ENCODE measurements at places on chromosomes 11 and 22. TPM values are rescaled to one million over a fixed set of nuclear protein-coding genes. Genes with fewer than 3 reads are reported as not detected.
A peak's percentile ranks its signal among the peaks of the same experiment; 100 is the strongest.

GRCh38 chr22:45585437-45585755 is 82.7 kb downstream of the FBLN1 start:
- no peak for DNase-seq

DNA sequence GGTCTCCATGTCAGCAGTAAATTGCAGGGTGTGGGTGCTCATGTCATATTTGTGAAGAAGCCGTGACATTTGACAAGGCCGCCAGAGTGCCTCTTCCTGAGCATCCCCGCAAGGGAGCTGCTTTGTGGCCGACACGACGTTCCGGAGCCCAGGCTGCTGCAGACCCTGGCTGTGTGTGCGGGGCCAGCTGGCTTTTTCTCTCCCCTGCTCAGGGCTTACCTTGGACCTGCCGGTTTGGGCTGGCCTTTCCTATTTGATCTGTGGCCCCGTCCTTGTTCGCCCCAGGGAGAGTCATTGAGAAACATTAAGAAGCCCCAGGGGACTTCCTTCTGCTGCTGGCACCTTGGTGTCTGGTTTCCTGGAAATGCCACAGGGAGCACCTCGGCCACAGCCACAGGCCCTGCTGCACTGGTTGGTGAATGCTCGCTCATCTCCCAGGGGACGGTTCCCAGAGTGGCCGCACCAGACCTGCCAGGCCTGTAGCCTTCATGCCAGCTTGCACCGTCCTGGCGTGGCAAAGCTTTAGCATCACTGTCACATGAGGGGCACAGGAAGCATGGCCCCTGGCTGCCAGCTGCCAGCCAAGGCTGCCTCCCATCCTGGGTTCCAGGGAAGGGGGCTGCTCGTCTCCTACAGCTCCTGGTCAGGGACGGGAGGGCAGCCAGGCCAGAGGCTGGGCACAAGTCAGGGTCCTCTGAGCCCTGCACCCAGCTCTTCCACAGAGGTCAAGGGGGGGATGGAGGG is 5.4 kb downstream of the GRK2 start:
- DNase-seq, result peak; percentile 39

- DNase-seq, result peak; percentile 21
Measured at GRCh38 chr11:62337303-62338181, at the start of gene ASRGL1. TSS of gene ASRGL1 (plus strand) at chr11:62337448. CDS start at chr11:62337978, 530 bp downstream.

- no peak for DNase-seq
Measured at GRCh38 chr11:109892321-109892794, 200.8 kb upstream of the ZC3H12C start.

DNA sequence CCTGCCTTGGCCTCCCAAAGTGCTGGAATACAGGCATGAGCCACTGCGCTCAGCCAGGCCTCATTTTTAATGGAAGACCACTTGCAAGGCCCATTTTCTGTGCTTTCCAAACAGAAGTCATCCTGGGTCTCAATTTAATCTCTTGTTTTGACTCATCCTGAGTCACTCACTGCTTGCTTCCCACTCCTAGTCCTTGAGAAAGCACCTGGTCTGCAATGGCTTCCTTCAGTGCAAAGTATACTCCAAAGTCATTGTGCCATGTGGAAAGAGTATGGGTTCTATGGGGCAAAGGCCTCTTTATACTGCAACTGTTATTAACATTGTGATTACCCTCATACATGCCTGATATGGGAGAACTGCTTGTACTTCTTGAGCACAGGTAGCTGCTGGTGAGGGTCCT is 18.3 kb upstream of the SLC5A1 start:
- no peak for DNase-seq

The KLHDC7B gene
- 1.1 TPM for polyA plus RNA-seq

GRCh38 chr11:134398644-134399292 is 13.3 kb downstream of the B3GAT1 start:
- no peak for DNase-seq

The LRRC74B gene
- not detected for polyA plus RNA-seq

DNA sequence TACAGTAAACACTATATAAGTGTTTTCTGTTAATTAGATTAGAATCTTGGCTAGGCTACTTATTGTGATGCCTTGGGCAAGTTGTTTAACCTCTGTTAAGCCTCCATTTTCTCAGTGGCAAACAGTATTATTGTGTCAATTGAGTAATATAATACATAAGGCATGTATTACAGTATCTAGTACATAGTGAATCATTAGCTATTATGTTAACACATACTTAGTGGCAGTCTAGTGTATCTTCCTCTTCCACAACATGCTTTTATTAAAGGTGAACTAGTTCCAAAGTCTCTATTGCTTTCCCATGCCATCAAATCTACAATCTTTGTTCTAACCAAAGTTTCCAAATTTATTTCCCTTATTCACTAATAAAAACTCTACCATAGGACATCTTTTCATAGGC is 200.9 kb downstream of the SOX6 start:
- no peak for DNase-seq

The FXYD2 gene
- polyA plus RNA-seq, result 4.4 TPM

GRCh38 chr22:41768430-41768829 is 32.0 kb upstream of the CCDC134 start:
- DNase-seq, result no peak

Data from GM12878 (cell line).